ENCODE measurements at places on chromosomes 11 and 22.

DNA sequence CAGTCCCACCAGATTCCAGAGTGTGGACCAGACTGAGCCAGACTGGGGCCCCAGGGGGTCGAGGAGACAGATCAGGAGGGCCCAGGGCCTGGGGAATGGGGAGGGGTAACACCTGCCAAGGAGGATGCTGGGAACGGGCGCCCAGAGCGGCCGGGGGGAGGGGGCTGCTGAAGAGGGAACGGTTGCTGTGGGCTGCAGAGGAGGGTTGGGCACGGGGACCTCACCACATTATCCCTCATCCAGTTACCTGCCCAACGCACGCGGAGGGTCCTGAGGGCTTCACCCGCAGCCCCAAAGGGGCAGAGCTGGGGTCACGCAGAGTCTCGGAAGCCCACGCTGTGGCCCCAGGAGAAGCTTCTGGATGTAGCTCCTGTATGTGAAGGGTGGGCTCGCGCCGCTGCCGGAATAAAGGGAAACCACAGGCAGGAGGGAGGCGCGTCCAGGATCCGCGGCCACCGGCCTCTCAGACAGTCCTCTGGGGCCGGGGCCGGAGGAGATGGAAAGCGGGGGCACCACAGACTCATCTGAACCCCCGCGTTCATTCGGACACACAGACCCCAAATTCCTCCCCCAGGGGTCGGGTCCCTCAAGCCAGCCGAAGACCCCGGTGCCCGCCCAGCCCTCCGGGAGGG is 866 bp upstream of the SELENOO start:
- no peak for DNase-seq

- no peak for DNase-seq
Observed at GRCh38 chr11:36210529-36210928, 78.7 kb downstream of the COMMD9 start.

DNA sequence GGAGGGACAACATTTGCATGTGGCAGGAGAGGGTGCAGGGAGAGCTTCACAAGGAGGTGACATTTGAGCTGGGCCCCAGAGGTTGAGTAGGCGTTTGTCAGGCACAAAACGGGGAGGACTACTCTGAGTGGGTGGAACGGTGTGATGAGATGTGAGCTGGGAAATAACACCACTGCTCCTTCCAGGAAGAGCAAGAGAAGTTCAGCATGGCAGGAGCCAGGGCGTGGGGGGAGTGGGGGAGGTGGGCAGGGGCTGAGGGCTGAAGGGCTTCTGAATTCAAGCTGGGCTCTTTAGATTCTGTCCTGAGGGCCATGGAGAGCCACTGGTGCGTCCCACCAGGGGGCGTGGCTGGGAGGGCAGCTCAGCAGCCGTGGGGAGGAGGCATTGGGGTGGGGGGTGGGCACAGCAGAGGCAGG is 54.2 kb downstream of the OTOG start:
- no peak for DNase-seq

DNA sequence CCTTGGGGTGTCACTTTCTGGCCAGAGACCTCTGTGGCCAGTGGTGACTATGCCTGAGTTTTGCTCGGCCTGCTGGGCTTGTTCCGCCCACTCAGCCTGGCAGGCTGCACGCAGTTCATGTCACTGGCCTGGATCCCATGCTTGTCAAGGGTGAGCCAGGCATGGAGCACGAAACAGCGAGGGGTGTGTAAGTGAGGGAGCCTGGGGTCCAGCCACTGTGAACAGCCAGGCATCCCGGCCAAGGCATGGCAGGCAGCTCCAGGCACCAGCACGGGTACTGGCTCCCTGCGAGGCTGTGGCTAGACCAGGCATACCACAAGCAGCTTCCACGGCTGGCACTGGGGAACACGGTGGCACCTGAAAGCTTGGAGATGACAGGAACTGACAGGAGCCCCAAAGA is 214.3 kb downstream of the LRRC4C start:
- DNase-seq = no peak

DNA sequence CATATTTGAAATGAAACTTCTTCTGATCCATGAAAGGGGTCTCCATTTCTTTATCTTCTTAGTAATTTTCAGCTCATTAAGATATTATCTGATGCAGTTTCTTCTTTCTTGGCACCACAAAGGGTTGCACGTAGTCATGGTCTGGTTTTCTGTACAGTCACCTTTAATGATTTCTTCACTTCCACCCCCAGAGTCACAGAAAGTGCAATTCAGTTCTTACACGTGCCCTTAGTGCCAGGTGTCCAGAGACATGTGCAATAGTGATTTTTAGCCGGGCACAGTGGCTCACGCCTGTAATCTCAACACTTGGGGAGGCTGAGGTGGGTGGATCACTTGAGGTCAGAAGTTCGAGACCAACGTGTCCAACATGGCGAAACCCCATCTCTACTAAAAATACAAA is 202.8 kb upstream of the MTNR1B start:
- no peak for DNase-seq

- no peak for DNase-seq
Observed at GRCh38 chr11:121895919-121896318, 220.1 kb downstream of the BLID start.

- no peak for DNase-seq
Observed at GRCh38 chr22:40637183-40638150, 948 bp upstream of the MRTFA start.

- DNase-seq = no peak
Observed at GRCh38 chr11:95729462-95729861, 60.1 kb downstream of the FAM76B start.

DNA sequence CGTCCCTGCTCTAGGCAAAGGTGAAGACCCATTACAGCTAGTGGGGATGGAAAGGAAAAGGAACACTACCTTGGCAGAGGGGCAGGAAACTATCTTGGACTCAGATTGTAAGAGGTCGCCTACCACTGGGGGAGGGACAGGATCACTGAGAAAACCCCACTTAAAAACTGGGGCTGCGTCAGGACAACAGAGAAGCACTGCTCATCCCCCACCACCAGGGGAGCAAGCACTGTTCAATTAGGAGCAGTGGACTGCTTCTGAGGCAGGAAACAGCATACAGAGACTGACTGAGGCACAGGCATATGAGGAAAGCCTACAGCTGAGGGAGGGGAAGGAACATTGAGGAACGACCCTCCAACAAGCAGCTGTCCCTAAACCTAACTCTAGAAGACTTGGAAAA is 20.8 kb upstream of the DLAT start:
- DNase-seq = no peak

DNA sequence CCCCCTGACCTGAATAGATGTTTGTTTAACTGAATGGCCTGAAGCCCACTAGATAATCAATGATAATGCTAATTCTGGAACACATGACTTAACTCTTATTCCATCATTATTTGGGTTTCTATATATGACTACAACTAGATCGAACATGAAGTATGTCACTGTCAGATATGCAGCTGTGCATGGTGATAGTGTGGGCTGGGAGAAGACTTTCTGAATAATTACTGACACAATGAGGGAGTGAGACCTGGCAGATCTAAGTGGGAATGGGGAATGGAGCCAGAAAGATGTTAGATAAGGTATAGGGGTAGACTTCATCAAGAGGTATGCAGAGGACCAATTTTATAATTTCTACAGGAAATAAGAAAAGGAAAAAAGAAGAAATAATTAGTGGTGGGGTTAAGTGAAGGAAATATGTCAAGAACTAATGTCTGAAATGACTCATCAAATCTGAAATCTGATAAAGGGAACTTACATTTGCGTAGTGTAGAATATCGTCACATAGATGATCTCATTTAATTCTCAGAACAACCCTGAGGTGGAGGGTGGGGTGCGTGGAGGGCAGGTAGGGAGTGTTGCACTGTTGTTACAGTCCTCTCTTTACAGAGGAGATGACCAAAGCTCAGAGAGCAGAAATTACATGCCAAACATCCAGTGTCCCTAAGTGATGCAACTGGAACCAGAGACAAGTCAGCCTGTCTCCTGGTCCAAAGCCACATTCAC is 68.2 kb upstream of the EED start:
- no peak for DNase-seq

- no peak for DNase-seq
Observed at GRCh38 chr11:10307022-10307399, 2.1 kb downstream of the ADM start.

DNA sequence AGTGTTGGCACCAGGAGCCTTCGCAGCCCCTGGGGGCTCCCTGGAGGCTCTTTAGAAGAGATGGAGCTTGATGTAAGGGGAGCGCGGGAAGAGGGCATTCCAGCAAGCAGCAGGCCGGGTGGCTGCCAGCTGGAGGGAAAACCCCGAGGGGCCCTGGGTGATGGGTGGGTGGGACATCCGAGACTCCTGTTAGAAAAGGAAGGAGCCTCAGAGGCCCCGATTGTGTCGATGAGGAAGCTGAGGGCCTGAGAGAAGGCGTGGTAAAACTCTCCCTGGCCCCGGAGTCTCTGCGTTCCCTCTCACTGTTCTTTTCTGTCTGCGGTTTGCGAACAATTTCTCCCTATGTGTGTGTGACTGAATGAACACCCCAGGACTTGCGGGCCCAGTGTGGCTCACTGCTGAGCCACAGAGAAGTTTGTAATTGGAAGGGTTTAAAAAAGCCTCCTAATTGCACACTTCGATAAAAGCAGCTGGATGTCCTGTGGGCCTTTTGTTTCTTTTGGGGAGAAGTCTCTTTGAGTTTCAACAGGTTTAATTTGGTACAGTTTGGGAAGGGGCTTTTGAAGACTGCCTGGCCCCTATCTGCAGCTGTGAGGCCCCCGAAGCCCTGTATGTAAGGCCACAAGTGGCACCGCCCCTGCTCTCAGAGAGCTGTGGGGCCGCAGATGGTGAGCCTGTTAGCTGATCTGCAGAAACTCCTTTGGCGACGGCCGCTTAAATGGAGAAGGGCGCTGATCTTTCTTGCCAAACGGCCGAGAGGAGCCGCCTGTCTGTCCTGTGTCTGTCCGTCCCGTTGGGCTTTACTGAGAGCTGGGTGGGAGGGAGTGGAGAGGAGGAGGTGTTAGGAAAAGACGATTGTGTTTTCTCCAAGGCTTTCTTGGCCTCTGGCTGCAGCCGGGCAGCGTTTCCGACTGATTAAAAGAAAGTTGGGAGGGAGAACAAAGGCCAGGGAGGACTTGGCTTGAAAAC is 2.0 kb downstream of the FBLN1 start:
- no peak for DNase-seq

- no peak for DNase-seq
Observed at GRCh38 chr11:11982975-11983374, 25.5 kb downstream of the DKK3 start.

- DNase-seq = no peak
Observed at GRCh38 chr11:42823546-42823945, 488.2 kb upstream of the API5 start.

DNA sequence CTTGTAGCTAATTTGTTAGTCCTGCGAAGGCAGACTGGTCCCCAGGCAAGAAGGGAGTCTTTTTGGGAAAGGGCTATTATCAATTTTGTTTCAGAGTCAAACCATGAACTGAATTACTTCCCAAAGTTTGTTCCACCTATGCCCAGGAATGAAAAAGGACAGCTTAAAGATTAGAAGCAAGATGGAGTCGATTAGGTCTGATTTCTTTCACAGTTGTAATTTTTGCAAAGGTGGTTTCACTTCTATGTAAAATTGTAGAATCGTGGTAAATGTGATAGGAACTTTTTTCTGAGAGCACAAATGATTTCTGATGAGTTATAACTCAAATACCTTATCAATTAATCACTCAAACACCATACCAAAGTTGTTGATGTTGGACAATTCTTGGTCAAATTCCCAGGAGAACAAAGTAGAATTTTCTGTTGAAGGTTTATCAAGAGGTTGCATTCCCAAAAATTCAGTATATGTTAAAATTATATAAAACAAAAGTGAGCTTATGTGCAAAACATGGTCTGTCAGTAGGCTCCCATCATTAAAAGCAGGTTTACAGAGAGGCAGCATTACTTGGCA is 2.9 kb upstream of the CTSC start:
- no peak for DNase-seq

DNA sequence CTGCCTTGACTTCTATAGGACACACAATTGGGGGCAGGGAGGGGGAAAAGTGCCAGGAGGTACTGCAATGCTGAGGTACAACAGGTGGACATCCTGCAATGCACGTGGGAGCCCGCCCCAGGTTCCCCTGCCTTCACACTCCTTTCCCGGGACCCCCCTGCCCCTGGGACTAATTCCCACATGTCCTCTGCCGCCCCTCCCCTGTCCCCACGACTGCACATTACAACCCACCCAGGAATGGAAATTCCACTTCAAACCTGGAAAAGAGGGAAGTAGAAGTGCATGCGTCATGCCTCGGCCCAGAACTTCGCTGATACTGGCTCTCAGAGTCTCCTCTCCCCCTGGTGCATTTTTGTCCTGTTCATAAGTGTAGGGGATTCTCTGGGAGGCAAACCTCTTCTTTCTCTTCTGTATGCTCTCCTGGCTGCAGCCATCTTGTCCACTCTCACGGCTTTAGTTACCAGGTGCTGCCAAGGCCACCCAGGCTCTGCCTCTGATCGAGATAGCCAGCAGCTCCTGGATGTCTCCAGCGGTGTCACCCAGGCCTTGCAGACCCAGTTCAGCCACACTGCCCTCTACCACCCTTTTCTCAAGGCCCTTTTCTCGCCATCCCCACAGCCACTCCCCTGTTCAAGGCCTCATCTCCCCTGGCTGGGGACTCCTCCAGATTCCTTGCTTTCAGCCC is 43.7 kb downstream of the GDPD5 start:
- no peak for DNase-seq

DNA sequence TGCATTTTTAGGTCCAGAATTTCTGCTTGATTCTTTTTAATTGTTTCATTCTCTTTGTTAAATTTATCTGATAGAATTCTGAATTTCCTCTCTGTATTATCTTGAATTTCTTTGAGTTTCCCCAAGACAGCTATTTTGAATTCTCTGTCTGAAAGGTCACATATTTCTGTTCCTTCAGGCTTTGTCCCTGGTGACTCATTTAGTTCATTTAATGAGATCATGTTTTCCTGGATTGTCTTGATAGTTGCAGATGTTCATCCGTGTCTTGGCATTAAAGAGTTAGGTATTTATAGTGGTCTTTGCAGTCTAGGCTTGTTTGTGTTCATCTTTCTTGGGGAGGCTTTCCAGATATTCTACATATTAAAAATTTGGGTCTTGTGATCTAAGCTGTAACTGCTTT is 694.8 kb upstream of the CCDC179 start:
- no peak for DNase-seq

DNA sequence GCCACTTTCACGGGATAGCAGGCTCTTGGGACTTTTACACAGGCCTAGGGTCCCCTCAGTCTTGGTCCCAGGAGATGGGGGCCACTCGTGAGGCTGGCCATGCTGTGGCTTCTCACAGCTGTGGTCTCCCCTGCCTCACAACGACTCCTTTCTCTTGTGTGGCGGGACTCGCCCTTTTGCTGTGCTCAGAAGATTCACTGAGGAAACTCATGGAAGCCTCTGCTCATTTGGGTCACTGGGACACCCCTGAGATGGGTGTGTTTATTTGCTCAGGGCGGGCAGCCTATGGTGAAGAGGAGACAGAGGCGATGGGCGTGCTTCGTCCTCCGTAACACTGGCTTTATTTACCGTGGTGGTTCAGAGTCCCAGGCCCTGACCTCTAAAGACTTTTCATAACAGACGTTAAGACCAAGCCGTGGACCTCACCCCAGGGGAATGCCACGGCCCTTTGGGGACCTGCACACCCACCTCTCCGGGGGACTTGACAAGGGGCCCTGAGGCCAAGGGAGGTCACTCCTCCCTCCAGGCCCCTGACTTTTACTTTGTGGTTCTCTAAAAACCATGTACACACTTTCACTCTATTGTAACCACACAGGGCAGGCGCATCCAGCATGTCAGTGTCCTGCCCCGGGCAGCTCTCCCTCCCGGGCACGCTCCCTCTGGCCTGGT is 15.5 kb downstream of the TEF start:
- DNase-seq = no peak
